ENCODE measurements at places on chromosomes 6 and 20.

GRCh38 chr6:134950482-134950881 is 581 bp upstream of the ALDH8A1 start:
- DNase-seq: no peak

GRCh38 chr6:8382434-8382833 is 52.9 kb downstream of the SLC35B3 start:
- DNase-seq: no peak

GRCh38 chr6:160960839-160961238 is 30.7 kb upstream of the MAP3K4 start:
- no peak for DNase-seq

GRCh38 chr6:126447367-126447766 is 107.5 kb downstream of the CENPW start:
- DNase-seq: no peak

- DNase-seq: peak; percentile 40
These were observed 18.0 kb downstream of the ATP9A start for GRCh38 chr20:51750037-51750769.

- no peak for DNase-seq
These were observed 8.1 kb downstream of the L3MBTL1 start for GRCh38 chr20:43515628-43516027.

- DNase-seq: no peak
These were observed 351.7 kb downstream of the CDC5L start for GRCh38 chr6:44739181-44739580.

DNA sequence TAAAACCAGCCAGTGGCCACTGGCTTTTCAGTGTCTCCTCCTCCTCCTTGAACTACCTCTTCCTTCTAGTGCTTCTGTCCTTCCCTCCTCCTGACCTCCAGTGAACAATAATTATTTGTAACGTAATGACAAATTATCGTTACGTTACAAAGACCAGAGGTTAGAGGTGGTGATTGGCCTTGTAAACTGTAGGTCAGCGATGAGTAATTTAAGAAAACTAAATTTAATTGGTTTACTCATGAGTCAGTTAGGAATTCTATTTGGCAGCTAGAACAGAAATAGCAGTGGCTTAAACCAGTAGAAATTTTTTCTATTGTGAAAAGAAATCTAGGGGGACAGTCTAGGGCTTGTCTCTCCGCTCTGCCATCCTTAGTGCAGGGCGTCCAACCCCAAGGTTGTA is 38.8 kb downstream of the PPARD start:
- no peak for DNase-seq

DNA sequence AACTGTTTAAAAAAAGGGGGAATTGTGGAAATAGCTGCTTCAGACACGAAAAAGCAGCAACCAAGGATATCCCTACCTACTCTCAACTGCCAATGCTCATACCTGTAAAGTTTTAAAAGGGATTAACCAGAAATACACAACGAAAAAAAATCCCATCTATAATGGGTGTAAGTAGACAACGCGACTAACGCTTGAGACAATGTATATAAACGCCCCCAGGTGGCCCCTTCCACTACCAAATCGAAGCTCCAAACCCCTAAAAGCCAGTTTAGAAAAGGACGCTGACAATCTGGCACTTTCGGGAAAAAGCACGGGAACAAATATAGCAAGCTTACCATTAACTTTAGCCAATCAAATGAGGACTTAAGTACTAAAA is 94.5 kb upstream of the BTN3A2 start:
- no peak for DNase-seq

GRCh38 chr6:116562614-116563013 is 8.7 kb upstream of the RWDD1 start:
- no peak for DNase-seq

- DNase-seq: peak; percentile 35
These were observed 5.5 kb upstream of the NTSR1 start for GRCh38 chr20:62702895-62703852.

DNA sequence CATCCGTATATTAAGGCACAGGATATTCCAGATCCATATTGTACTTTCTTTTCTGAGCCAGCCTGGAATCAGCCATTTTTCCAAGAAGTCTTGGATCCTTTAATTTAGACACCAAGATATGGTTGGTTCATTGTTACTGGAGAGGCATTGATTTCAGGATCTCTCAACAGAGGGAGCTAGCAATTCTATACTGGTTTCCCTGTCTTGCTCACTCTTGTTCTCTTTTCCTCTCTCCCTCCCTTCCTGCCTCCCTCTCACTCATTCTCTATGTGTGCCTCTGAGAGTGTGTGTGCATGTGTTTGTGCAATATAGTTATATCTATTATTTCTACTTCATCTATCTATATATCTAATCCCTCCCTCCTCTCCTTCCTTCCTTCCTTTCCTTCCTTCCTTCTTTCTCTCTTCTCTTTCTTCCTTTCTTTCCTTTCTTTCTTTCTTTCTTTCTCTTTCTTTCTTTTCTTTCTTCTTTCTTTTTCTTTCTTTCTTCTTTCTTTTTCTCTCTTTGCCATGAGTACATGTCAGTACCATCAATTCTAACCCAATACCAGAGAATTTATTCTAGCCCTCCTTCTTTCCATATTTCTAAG is 299.1 kb downstream of the EPHA7 start:
- DNase-seq: no peak

GRCh38 chr6:103455275-103455674 is 1404.4 kb downstream of the HACE1 start:
- DNase-seq: no peak

DNA sequence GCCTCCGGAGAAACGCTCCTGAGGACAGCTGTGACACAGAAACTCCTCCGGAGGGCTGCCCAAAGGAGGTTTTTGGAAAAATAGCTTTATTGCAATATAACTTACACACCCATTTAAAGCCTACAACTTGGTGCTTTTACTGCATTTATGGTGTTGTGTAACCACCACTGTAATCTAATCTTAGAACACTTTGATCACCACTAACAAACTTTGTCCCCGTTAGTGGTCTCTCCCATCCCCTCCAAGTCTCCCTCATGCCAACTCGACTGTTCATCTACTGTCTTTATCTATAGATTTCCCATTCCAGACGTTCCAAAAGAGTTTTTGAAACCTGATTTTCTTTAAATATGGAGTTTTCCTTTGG is 62.8 kb downstream of the SYNJ2 start:
- DNase-seq: no peak

DNA sequence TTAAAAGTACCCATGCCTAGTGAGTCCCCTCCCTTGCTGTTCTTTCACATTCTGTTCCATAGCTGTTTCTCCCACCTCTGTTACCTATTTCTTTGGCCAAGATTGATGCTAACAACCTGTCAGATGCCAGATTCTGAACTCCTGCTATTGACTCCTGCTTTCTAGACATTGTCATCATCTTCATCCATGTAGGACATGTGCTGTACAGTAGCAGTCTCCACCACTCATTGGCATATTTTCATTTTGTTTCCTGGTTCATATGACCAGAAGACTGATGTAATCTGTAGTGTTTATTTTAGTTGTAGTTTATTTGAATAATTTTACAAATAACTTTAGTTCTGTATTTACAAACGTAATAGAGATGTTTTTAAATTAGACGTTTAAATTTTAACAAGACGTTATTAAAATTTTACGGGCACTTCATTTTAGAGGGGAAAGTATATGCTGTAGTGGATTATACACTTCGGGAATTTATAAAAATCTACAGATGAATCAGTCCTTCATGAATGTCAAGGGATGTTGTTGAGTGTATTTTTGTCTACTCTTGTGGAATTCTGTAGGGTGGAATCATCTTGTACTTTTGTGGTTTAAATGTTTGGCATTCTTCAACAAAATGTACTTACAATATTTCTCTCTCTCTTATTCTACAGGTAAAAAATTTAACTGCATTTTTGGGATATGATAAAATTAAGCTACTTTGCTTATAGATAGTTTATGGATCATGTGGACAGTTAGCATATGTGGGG is 34.1 kb downstream of the TRMT11 start:
- no peak for DNase-seq

GRCh38 chr6:133551847-133552341 is 310.7 kb downstream of the EYA4 start:
- no peak for DNase-seq

- no peak for DNase-seq
These were observed 9.7 kb downstream of the COL12A1 start for GRCh38 chr6:75196081-75196687.

GRCh38 chr20:23476015-23476754 is 14.7 kb upstream of the CST8 start:
- no peak for DNase-seq

DNA sequence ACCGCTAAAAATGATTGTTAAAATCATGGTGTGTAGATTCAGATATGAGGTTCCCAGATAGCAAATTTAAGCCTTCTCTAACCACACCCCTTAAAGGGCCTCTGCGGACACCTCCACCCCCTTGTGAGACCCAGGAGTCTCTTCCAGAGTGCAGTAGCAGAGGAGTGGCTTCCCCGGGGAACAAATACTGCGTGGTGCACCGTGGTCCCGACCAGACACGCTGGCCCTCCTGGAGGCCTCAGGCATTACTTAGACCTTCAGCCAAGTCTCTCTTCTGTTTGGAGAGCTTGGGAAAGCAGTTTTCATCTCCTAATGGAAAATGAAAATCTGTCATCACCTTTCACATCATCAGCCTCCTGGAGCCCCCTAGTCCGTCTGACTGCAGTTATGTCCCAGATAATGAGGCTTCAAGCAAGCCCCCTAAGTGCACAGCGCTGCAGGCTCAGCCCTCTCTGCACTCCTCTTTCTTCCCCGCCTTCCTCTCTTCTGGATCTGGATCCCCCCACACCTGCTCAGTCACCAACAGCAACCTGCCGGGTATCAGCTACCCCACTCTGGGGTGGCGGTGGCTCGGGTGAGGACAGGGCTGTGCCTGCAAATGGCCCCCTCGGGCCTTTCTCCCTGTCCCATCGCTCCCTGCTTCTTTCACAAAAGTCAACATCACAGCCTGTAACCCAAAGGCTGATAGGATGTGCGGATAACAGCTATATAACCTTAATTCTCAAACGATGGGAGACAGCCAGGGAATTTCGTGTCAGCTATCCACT is 58.8 kb upstream of the TAGAP start:
- DNase-seq: no peak

Measured in stimulated activated CD4-positive, alpha-beta T cell treated with anti-CD3 and anti-CD28 coated beads, Interleukin-4, amount 100 ng/mL, for 4 hours (primary cell).